Smooth muscle cell of the pulmonary artery (primary cell): ENCODE measurements at places on chromosomes 7 and 10. TPM values are rescaled to one million over a fixed set of nuclear protein-coding genes. Genes with fewer than 3 reads are reported as not detected.

The ASB4 gene
- total RNA-seq: not detected in 2 replicates

The CABCOCO1 gene
- total RNA-seq: 0.26 and 0.36 TPM in 2 replicates

The RBM20 gene
- 2.4 and 5.1 TPM in 2 replicates for total RNA-seq

The CXCL12 gene
- 101 and 348 TPM in 2 replicates for total RNA-seq

The TAS2R5 gene
- total RNA-seq: 1.6 and 2.1 TPM in 2 replicates

The CDNF gene
- 0.59 and 2.6 TPM in 2 replicates for total RNA-seq

The MYL10 gene
- total RNA-seq: not detected in 2 replicates

The TMEM236 gene
- under 0.01 and 0.07 TPM in 2 replicates for total RNA-seq

The ZNF804B gene
- not detected in 2 replicates for total RNA-seq

The MMRN2 gene
- total RNA-seq: 6.2 and 6.3 TPM in 2 replicates

The SRI gene
- 110 and 114 TPM in 2 replicates for total RNA-seq

The GPRIN2 gene
- 0.07 TPM in 1 of 2 replicates, not detected in the other for total RNA-seq

The STAMBPL1 gene
- total RNA-seq: 7.6 and 48.9 TPM in 2 replicates

The NKX1-2 gene
- not detected in 2 replicates for total RNA-seq

The MKLN1 gene
- 43.2 and 51.8 TPM in 2 replicates for total RNA-seq

The HMX2 gene
- total RNA-seq: not detected in 2 replicates

The LRRC18 gene
- total RNA-seq: not detected in 2 replicates

The GTPBP4 gene
- total RNA-seq: 24.3 and 30.5 TPM in 2 replicates

The CFAP58 gene
- 0.23 and 0.26 TPM in 2 replicates for total RNA-seq

The CACNA2D1 gene
- 134 and 591 TPM in 2 replicates for total RNA-seq

The GPR37 gene
- 1.5 and 2.7 TPM in 2 replicates for total RNA-seq

The NRBF2 gene
- 24.8 and 28.7 TPM in 2 replicates for total RNA-seq
